ENCODE measurements at places on chromosomes 5 and 9.

- DNase-seq = no peak
These were observed 2.3 kb downstream of the SLC44A1 start for GRCh38 chr9:105246656-105247173.

DNA sequence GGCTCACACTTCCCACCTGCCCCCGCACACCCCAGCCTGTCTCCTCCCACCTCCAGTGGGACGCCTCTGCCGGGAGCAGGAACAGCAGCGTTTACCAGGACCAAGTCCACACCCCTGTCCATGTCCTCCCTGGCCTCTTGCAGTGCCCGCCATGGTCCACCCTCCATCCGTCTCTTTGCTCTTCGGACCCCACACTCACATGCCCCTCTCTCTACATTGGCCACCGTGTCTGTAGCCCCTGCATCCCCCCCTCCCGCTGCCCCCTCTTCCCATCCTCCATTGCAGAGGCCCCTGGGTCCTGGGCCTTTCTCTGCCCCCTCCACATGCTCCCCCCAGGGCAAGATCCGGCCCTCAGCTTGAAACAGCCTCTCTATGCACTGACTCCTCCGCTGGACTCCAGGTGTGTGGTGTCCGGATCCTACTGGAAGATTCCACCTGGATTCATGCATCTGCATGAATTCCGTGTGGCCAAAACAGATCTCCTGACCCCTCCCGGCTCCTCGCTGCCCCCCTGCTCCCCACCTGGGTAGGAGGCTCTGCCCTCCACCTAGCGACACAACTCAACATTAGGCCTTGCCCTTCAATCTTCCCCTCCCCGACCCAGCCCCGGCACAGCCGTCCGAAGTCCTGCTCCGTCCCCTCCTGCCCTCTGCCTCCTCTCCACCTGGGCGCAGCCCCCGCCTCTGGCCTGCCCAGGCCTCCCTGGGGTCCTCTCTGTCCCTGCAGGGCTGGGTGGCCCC is 168.5 kb downstream of the OLFM1 start:
- no peak for DNase-seq

DNA sequence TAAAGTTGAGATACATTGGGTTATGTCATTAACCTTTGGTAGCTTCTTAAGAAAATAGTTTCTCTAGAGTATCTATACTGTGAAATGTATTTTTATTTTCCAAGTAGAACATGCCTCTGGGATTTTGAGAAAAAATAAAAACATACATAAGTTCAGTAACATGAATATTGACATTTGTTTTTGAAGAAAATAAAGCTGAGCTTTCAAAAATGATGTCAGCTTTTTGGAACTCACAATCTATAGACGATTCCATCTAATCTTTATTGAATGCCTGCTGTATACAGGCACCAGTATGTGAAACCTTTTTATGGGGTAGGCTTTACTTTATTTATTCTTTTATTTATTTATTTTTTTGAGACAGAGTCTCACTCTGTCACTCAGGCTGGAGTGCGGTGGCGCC is 175.9 kb upstream of the NFIL3 start:
- no peak for DNase-seq

DNA sequence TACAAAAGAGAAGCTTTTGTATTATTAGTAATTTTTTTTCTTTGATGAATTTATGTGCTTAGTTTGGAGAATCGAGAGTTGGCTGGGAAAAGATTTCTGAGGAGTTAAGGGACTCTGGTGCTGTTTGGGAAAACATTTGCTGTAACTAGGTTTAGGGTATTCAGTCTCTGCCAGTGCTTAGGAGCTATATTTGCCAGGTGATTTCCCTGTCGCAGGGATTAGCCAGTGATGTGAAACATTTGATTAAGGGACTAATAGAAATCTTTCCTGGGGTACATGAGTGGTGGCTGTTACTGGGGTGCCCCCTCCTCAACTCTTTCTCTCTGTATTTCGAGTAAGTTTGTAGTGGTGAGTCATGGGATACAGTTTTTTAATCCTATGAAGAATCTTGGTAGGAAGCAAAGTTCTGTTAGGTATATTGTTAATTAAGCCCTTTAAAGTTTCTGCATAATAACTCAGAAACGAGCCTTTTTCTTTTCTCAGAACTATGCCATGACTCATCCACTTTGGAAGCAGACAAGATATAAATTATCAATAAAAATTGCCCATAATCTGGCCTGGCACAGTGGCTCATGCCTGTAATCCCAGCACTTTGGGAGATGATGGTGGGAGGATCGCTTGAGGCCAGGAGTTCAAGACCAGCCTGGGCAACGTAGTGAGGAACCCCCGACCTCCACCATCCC is 18.6 kb downstream of the RGMB start:
- no peak for DNase-seq

DNA sequence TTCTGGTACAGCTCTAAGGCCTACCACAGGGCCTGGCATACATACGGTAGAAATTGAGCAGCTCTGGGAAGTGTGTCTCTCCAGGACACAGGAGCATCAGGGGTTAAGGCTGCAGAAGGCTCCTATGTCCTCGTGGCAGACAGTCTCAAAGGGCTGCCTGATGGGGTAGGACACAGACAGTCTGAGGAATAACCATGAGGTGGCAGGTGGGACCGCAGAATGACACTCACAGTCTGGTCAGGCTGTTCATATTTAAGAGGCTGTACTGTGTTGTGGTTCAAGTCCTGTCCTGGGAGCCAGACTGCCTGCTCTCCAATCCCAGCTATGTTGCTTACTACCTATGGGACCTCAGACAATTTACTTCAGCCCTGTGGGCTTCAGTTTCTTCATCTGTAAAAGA is 217.1 kb downstream of the TRIM32 start:
- no peak for DNase-seq

DNA sequence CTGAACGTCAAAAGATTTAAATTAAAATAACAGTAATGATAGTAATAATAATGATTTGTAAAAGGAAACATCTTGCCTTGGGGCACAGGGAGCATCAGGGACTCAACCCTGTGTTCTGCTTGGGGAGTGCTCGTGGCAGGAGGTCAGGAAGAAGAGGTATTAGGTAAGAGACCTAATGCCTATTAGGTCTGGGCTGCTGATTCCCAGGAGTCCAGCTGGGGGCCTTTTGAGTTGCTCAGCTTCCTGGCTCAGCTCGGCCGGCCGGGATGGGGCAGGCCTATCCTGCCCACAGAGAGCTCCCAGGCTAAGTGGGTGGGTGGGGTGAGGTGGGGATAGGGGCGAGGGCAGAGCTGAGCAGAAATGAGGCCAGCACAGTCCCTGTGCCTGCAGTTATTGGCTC is 17.5 kb downstream of the LMX1B start:
- no peak for DNase-seq

GRCh38 chr9:34375901-34376595 is 650 bp downstream of the MYORG start:
- DNase-seq = peak; percentile 77

DNA sequence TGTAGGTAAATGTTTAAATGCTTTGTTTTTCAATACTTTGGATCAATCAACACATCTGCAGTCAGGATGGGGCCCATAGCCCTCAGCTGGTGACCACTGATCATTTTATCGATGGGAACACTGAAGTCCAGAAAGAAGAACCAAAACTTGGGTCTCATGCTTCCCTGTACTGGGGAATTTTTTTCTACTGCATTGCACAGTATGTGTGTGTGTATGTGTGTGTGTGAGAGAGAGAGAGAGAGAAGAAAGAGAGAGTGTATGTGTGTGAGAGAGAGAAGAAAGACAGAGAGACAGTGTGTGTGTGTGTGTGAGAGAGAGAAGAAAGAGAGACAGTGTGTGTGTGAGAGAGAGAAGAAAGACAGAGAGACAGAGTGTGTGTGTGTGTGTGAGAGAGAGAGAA is 202.9 kb upstream of the MSX2 start:
- DNase-seq = no peak

DNA sequence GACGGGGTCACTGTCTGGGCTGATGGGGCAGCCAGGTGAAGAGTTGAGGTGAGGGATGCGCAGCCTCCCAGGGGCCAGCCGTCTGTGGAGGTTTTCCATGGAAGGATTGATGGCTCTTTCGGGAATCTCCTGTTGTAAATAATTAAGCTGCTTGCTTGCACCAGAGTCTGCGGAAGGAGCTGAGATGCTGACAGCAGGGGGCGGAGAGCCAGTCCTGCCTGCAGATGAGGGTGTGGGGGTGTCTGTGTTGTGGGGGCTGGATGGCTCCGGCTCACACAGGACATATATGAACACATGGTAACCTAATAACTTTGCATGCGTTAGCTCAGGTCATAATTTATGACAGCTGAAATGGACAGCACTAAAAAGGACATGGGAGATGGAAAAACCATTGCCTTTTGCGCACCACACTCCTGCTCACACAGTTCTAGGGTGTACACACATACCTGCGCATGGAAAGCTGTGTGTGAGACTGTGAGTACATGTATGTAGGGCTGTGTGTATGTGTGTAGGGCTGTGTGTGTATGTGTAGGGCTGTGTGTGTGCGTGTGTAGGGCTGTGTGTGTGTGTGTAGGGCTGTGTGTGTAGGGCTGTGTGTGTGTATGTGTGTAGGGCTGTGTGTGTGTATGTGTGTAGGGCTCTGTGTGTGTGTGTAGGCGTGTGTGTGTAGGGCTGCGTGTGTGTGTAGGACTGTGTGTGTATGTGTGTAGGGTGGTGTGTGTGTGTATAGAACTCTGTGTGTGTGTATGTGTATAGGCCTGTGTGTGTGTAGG is 36.8 kb upstream of the SEMA4D start:
- no peak for DNase-seq

DNA sequence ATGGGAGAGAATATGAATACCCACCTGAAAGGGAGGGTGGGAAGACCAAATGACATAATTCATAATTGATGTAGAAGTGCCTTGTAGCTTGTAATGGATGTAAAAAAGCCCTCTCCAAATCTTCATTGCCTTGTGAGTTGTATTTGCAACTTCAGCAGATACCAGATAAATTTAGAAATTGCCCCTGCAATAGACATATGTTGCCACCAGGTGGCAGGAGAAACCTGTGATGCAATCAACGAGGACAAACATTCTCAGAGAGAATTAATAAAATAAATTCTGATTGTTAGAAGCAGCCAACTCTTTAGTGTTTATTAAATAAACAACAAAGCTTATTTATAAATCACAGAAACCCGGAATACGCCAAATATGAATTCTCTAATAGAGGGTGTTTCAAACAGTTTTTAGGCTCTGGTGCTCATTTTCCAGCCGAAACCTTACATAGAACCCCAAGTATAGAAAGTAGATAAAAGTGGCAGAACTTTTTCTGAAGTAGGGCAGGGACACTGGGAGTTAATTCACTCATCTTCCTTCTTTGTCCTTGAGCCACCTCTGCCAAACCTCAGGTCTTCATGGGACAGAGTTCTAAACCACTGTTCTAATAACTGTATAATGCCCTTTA is 147.8 kb downstream of the TMEM38B start:
- DNase-seq = peak; percentile 13

- no peak for DNase-seq
These were observed 252.1 kb downstream of the SMARCA2 start for GRCh38 chr9:2267181-2267745.

GRCh38 chr5:77066823-77067442 is 20.2 kb downstream of the ZBED3 start:
- no peak for DNase-seq

DNA sequence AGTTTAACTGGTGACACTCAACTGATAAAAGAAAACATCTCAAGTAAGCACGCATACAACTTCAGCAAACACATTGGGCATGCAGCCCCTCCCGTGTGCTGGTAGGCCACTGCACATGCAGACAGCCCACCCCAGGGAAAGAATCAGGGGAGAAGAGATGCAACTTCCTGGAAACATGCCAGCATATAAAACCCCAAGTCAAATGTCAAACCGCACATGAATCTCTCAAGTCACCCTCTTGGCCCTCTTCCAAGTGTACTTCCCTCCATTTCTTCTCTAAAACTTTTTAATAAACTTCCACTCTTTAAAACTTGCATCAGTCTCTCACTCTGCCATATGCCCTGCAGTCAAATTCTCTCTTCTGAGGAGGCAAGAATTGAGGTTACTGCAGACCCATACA is 732.7 kb downstream of the SEMA5A start:
- no peak for DNase-seq

GRCh38 chr9:75148561-75148960 is 60.2 kb downstream of the OSTF1 start:
- DNase-seq = no peak

- no peak for DNase-seq
These were observed 138.6 kb downstream of the TRIO start for GRCh38 chr5:14281746-14282181.
